AML-193 (cell line): ENCODE measurements at places on chromosomes 11 and 22.

DNA sequence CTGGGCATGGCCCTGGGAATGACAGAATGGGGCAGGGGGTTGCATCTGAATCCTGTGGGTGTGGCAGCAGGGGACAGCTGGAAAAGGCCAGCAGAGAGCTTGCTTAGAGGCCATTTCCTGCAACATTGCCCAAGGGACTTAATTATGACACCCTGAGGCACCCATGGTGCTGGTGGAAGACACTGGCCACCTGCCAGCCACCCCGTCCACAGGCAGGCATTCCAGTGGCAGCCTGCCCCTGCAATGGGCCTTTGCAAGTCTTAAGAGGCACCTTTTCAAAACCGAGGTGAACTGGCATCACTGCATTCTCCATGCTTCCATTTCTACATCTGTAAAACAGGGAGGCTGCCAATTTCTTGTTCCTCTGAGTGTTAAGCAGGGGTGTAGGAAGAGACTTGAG lies 21.6 kb upstream of the SUSD2 start:
- peak; percentile 20 for DNase-seq

- DNase-seq, result peak; percentile 13
Observed at GRCh38 chr22:50581950-50582492, 628 bp downstream of the CHKB start.

DNA sequence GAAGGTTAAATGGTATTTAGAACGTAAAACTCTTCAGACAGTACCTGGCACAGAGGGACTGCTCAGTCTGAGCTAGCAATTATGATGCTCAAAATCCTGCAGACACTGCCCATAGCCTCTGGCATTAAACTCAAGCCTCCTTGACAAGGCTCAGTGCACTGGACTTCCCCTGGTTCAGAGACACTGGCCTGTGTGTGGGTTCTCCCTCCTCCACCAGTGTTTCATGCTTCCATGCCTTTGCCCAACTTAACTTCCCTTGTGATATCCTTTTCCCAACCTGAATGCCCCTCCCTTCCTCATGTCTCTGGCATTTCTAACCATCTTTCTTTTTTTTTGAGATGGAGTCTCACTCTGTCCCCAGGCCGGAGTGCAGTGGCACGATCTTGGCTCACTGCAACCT lies 9.1 kb downstream of the LTBP3 start:
- DNase-seq, result no peak

DNA sequence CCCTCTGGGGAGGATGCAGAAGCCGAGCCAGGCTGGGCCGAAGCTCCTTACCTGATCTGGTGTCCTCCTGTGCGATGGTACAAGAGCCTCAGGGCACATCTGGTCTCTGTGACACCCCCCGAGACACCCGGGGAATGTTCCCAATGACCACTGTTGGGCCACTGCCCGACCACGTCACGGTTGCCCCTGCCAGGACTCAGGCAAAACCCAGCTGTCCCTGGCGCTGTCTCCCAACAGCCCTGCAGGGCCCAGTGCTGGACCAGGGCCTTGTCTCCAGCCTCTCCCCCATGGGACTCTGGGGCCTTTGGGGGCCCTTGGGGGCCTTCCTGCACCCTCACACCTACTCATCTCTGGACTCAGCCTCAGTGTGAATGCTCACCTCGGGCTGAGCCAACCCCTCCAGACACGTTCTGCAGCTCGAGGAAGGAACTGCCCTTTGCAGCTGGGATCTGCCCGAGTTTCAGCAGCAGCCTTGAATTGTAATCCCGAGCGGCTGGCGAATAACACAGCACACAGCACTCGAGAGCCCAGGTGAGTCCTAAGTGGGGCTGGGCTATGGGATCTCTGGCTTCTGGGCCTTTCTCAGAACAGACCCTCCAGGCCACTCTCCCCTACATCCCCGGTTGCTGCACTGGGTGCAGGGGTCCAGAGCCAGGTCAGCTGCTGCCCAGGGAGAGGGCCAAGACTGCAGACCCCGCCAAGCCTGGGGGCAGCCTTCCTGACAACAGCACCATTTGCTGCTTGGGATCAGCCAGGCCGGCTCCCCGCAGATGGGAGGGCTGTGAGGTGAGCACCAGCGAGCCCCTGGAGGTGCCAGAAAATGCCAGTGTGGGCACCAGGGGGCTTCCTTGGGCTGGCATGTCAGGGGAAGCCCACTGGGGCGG lies 39.8 kb downstream of the RTN4R start:
- no peak for DNase-seq

- DNase-seq, result no peak
Observed at GRCh38 chr11:43734256-43734655, 53.7 kb downstream of the HSD17B12 start.

DNA sequence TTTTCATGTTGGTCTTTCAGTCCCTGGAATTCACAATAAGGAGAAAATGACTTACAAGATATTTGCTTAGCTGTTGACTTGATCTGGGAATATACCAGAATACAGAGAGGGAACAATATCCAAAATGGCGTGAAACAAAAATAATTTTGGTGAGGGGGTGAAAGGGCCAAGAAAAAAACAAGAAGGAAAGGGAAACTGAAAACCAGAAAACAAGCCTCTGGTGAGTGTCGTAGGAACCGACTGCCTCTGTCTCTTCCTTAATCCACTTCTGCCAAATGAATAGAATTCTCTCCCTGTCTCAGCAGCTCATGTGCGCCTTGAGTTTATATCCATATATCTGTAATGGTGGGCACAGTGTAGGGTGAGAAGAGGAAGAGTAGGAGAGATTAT lies 367.6 kb downstream of the ETS1 start:
- no peak for DNase-seq
